ENCODE measurements at places on chromosomes 5 and 9.

DNA sequence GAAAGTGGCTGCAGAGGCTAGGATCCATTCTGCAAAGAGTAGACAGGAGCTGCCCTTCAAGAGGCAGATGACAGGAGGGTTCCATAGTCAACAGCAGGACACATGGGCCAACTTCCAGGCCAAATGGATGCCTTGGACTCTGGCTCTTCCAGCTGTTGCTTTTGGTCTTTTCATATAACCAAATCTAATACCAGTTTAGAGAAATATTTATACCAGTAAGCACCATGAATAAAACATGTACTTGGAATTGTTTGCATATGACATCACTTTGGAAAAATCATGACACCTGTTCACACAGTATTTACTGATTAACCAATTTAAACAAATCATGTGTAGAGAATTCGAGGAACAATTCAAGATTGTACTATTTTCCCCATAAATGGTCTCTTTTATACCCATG is 481.3 kb downstream of the DMRT2 start:
- DNase-seq, result no peak

DNA sequence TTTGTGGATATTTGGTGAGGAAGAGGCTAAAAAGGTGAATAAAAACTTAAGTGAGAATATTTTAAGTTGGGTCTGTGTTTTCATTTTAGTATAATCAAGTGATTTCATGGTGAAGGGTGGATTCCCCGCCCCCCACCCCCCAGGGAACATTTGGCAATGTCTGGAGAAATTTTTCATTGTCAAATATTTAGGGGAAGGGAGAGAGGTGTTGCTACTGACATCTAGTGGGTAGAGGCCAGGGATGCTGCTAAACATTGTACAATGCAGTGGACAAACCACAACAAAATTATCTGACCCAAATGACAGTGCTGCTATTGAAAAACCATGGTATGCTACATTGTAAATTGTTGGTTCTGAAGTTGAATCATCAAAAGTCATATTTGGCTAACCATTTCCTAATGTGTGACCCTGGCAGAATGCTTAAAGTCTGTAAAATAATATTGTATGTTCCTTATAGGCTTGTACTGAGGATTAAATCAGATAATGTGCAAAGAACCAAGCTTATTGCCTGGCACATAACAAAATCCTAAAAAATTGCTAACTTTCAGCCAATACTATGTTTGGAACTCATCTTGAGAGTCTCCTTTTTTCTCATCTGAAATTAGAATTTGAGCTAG is 5.6 kb downstream of the C5orf24 start:
- no peak for DNase-seq

DNA sequence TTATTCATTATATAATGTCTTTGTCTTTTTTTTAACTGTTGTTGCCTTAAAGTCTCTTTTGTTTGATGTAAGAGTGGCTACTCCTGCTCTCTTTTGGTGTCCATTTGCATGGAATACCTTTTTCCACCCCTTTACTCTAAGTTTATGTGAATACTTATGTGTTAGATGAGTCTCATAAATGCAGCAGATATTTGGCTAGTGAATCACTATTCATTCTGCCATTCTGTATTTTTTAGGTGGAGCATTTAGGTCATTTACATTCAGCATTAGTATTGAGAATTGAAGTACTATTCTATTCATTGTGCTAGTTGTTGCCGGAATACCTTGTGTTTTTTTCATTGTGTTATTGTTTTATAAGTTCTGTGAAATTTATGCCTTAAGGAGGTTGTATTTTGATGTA is 317.1 kb downstream of the ANXA1 start:
- DNase-seq, result no peak

DNA sequence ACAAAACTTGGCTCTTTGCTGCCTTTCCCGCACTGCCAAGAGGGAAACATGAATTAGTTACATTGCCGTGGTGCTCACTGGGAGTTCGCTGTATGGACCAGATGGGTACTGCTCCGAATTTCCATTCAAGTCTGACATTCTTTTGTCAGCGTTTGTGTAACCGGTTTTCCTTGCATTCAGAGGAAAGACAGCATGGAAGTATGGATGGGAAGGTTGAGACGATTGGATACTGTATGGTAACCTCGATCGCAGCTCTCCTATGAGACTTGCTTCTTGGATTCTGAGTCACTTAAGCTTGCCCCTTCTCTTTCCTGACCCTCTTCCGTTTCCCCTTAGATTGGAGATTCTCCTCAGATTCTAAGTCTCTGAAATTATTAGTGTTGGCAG is 625 bp upstream of the UBLCP1 start:
- no peak for DNase-seq

DNA sequence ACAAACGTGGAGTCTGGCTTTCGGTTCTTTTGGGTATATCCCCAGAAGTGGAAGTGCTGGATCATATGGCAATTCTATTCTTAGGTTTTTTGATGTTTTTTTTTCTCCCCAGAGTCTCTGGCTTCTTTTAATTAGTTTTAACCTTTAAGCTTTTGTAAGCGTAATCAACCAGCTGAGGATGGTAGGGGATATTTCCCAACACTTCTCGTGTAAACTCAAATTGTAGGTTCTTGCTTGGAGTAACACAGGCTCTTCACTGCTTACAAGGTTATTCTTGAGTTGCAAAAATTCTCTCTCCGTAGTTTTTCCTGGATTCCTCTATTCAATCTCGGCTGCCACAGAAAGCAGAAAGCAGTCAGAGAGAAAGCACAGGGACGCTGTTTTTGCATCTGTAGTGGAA is 11.9 kb downstream of the LAMC3 start:
- no peak for DNase-seq

DNA sequence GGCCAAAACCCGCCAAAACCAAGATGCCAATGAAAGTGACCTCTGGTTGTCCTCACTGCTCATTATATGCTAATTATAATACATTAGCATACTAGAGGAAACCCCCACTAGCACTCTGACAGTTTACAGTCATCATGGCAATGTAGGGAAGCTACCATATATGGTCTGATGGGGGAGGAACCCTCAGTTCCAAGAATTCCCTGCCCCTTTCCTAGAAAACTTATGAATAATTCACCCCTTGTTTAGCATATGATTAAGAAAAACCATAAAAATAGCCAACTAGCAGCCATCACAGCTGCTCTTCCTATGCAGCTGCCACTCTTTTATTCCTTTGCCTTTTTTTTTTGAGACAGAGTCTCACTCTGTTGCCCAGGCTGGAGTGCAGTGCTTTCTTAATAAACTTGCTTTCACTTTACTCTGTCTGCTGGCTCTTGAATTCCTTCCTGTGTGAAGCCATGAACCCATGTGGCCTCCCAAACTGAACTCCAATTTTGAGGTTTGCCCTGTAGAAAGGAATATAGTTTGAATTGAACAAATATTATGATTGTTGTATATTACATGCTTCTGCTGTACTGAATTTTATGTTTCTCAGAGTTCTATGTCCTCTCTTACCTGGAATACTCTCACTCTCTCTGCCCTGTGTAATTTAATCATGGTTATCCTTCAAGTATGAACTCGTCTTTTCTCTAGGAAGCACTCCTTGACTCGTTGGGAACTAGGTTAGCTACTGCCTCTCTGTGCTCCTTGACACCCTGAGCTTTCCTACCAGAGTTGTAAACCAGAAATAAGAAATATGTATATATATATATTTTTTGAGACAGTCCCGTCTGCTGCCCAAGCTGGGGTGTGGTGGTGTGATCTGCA is 59.8 kb downstream of the KIAA1958 start:
- DNase-seq, result no peak

DNA sequence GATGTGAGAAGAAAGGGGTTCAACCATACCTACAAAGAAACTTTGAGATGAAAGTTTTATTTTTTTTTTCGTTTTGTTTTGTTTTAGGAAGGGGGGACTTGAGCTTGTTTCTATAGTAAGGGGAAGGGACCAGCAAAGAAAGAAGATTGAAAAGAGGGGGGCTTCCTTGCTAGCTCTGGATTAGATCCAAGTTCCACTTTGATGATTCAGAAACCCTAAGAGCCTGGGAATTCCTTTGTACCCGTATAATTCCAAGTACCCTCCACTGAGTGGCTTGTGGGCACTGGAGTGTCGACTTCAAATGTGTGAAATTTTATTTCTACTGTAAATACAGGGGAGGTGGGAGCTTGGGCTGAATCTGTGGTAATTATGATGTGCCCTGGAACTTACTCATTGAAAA is 10.9 kb downstream of the MAMDC2 start:
- DNase-seq, result no peak

- DNase-seq, result no peak
Observed at GRCh38 chr9:82419696-82420486, 431.3 kb downstream of the SPATA31D1 start.

DNA sequence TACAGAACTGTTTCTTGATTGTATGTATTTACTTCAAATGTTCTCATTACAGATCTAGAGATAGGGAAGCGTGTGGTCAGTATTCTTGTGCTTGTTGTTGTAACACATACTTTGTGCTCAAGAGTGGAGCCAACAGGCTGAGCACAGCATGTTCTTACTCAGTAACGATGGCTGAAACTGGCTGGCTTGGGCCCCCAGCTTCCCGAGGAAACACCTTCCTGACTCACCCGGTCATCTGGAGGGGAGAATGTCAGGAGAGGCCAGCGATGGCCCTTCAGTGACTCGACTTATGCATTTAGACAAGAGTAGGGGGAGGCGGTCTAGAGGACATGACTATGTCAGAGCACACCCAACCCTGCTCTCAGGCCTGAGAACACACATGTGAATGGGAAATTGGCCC is 25.6 kb downstream of the ZNF474 start:
- DNase-seq, result no peak
